ENCODE measurements at places on chromosomes 6 and 20. TPM values are rescaled to one million over a fixed set of nuclear protein-coding genes. Genes with fewer than 3 reads are reported as not detected.

NKAPL gene
- not detected for total RNA-seq

KCNQ2 gene
- 0.51 TPM for total RNA-seq

GRIK2 gene
- 0.36 TPM for total RNA-seq

EYS gene
- total RNA-seq, result 0.02 TPM

TGM2 gene
- total RNA-seq, result 542 TPM

IL17A gene
- not detected for total RNA-seq

CDH26 gene
- total RNA-seq, result 0.30 TPM

PLCB1 gene
- total RNA-seq, result 1.2 TPM

SCRT2 gene
- not detected for total RNA-seq

NTSR1 gene
- 0.10 TPM for total RNA-seq

C2 gene
- 0.46 TPM for total RNA-seq

FKBP1C gene
- 2.1 TPM for total RNA-seq

STMN3 gene
- total RNA-seq, result 9.1 TPM

All from A549 treated with Hydrocortisone at 1 μM for 4 hours (cell line).